ENCODE measurements at places on chromosomes 11 and 22.

GRCh38 chr11:71971680-71972079, 27.0 kb upstream of the IL18BP start:
- no peak for DNase-seq

- no peak for DNase-seq
Observed at GRCh38 chr11:110857892-110858546, 145.8 kb upstream of the ARHGAP20 start.

GRCh38 chr11:5380740-5381342, 2.8 kb upstream of the OR51M1 start:
- DNase-seq = peak; percentile 51

DNA sequence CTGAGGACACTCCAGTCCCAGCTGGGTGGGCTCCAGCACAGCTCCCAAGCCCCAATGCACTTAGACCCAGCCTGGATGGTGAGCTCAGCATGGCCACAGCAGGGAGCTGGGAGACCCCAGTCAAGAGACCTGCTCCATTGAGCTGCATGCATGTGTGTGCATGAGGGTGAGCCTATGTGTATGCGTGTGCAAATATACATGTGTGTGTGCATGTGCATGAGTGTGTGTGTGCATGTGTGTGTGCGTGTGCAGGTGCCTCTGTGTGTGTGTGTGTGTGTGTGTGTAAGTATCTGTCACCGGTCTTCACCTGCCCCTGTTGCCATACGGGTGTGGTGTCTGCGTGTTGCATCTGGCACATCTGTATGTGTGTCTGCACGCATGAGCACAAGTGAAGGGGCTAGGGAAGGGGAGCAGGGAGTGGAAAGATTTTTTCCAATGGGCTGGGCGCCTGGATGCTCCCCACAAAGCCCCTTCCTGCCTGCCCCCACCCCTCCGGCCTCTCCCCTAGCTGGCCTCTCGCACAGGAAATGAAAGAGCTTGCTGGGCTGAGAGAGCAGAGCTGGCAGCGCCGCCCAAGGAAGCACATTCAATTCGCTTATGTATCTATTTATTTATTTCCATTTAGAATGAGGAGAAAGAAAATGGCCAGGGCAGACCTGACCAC, 4.1 kb downstream of the TSPAN32 start:
- DNase-seq = peak; percentile 21

DNA sequence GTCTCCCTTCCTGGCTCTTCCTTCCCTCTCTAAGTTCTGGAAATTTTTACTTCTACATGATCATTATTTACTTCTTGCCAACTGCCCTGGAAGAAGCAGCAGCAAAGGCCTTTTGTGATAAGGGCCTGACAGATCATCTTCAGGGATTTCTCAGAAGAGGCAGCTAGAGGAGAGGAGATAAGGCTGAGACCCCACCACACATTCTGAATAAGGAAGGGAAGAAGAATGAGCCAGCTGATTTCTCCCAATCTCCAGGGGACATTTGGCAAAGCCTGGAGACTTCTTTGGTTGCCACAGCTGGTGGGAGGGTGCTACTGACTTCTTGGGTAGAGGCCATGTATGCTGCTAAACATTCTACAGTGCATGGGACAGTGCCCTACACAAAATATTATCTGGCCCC, 122.4 kb upstream of the OR9Q1 start:
- no peak for DNase-seq

DNA sequence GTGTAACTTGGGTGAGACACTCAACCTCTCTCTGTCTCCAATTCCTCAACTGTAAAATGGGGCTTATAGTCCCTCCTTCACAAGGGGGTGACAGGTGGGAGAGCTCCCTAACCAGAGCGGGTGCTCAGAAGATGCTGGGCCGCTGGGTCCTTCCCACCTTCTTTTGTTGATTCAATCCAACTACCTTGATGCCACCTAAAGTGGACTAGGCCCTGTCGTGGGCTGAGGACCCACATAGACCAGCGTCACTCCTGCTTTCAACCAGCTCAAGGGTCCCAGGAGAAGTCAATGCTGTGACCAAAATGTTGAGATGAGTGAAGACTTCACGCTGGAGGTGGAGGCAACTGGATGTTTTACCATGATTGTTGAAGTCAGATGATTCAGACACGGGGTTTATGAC, 72.7 kb upstream of the WNT11 start:
- no peak for DNase-seq

DNA sequence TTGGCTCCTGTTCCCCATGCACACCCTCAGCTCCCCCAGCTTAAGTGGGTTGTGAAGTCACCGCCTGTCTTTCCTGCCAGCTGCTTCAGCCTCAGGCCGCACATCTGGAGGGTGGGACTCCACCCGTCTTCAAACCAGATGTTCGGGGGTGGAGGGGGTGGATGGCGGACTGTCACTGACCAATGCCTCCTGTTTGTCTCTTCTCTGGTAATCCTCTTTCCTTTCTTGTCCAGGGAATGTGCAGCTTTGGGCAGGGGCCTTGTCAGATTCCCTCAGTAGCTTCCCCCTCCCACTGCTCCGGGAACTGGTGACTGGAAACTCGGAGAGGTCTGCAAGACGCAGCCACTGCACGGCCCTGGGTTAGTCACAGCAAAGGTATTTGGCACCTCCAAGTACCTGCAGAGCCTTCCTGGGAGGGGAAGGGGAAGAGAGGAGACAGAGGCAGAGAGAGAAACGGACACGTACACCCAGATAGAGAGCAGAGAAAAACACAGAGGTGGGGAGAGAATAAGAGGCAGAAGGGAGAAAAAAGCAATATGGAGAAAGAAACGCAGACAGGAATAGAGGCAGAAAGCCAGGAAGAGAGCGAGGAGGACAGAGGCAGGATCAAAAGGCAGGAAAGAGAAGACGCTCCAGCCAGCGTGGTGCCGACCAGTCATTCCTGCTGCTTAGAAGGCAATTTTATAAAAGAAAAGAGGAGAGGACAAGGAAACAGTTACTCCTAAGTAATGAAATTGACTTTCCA, 56.1 kb upstream of the TIMP3 start:
- no peak for DNase-seq

- no peak for DNase-seq
Observed at GRCh38 chr11:31641477-31642062, 132.0 kb downstream of the ELP4 start.

GRCh38 chr11:8773916-8774539, 91.4 kb downstream of the RPL27A start:
- no peak for DNase-seq

GRCh38 chr11:2533587-2534133, 88.9 kb downstream of the KCNQ1 start:
- DNase-seq = peak; percentile 36

GRCh38 chr11:73195191-73196007, 22.7 kb upstream of the P2RY2 start:
- DNase-seq = no peak

DNA sequence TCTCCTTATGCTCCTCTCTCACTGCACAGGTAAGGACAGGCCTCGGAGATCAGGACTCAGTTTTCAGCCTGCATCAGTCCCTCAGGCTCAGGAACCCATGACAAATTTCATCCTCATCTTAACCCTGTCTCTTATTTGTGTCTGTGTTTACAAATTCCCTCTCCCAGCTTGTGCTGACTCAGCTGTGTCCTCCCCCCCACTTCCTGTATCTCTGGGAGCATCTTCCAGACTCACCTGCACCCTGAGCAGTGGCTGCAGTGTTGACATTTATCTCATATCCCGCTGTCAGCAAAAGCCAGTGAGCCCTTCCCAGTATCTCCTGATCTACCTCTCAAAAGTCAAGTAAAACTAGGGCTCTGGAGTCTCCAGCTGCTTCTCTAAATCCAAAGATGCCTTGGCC, 65.6 kb upstream of the VPREB1 start:
- DNase-seq = no peak

- DNase-seq = no peak
Observed at GRCh38 chr11:130533113-130533798, 84.8 kb downstream of the ADAMTS15 start.

- DNase-seq = no peak
Observed at GRCh38 chr22:31350410-31350863, 4.3 kb upstream of the PATZ1 start.

DNA sequence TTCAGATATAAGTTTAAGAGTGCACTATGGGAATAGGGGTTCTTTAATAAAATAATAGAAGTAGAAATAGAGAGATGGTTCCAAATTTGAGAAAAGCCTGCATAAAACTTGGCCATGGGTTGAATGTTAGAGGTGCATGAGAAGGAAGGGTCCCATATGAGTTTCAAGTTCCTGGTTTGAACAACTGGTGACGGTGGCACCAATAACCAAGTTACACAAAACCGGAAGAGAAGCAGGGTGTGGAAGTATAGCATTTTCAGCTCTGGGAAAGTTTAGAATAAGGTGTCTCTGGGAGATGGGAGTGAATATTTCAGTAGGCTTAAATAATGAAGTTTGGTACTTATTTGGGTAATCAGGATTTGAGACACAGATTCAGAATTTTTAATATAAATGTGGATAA, 2.4 kb downstream of the CASP1 start:
- DNase-seq = no peak

DNA sequence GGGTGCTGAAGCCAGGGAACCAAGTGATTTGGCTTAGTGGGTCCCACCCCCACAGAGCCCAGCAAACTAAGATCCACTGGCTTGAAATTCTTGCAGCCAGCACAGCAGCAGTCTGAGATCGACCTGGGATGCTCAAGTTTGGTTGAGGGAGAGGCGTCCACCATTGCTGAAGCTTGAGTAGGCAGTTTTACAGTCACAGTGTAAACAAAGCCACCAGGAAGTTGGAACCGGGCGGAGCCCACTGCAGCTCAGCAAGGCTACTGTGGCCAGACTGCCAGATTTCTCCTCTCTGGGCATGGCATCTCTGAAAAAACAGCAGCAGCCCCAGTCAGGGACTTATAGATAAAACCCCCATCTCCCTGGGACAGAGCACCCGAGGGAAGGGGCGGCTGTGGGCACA, 424.1 kb upstream of the TENM4 start:
- DNase-seq = no peak

DNA sequence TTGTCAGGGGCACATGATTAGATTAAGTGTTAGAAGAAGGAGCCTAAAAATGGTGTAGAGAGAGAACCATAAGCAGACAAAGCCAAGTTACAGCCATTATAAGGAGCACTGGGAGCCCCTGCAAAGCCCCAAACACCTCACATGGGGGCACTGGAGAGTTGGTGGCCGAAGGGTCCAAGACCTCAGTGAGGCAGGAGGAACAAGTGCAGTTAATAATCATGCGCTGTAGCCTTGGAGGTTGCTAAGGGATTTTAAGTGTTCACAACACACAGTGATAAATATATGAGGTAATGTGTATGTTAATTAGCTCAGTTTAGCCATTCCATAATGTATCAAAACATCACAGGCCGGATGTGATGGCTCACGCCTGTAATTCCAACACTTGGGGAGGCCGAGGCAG, 54.4 kb upstream of the JAM3 start:
- no peak for DNase-seq

- DNase-seq = no peak
Observed at GRCh38 chr11:119166368-119167076, 2.0 kb upstream of the NLRX1 start.

DNA sequence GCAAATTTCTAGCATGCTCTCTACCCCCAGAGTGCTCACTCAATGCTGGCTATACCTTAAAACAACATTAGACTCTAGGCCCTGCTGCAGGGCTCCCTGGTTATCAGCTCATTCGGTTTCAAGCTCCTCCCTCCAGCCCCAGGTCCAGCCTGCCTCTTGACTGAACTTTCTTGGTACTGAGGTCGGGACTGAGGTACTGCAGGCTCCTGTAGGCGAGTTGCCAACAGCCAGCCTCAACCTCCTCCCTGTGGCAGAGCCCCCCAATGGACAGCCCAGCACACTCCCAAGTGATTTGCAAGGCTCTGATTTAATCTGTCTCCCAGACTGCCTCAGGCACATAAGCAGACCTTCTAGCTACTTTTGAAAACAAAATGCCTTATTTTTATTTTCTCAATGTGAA, 73.6 kb upstream of the EIF3M start:
- no peak for DNase-seq

DNA sequence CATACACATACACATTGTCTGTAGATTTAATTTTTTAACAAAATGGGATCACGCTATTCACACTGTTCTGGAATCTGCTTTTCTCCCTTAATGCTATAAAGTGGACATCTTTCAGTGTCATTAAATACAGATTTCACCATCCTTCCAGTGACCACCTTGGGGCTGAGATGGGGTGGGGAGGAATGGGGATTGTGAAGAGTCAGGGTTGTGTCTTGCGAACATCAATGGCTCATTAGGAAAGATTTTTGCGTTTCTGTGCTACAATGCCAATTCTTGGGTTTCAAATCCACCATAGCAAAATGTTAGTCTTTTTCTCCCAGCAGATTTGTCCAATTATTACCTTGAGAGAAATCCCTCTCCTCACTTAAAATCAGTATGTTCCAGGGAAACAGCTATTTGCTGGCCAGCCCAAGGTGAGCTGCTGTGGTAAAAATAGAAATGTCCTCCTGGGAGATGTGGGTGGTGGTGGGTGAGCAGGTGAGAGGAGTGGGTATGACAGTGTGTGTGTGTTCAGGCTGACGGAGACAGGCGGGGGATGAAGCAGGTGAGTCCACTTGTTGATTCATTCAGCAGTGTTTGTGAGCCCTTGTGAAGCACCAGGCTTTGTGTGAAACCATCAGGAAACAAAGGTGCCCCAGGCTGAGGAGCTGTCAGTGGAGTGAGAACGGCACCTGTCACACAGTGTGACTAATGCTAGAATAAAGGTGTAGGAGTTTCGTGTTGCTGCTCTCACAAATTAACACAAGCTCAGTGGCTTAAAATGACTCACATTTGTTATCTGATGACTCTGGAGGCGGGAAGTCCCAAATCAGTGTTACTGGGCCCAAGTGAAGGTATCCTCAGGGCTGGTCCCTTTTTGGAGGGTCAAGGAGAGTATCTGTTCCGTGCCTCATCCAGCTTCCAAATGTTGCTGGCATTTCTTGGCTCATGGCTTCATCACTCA, 1.7 kb upstream of the CBX6 start:
- DNase-seq = peak; percentile 84

- no peak for DNase-seq
Observed at GRCh38 chr22:36101756-36102155, 58.8 kb downstream of the APOL3 start.

- DNase-seq = no peak
Observed at GRCh38 chr11:113504071-113504470, 28.9 kb upstream of the DRD2 start.

DNA sequence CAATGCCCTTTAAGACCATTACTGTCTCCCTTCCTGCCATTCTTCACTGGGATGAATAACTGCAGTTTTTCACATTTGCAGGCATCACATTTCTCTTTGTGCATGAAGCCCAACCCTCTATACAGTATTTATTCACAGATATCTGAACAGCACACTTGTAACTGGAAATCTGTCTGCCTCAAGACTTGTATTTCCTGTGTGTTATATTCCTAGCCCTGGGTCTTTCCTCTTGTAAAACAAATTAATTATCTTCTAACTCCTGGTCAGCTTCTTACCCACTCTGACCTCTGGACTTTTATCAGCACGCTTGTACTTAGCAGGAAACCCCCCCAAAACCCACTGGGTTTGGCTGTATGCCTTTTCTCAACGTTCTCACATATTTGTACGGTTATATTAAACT, 2.0 kb downstream of the CSRP3 start:
- no peak for DNase-seq

GRCh38 chr22:43921370-43921769, 2.2 kb upstream of the PNPLA3 start:
- no peak for DNase-seq

Data from activated CD4-positive, alpha-beta T cell treated with anti-CD3 and anti-CD28 coated beads for 48 hours (primary cell).